NCI-H510A treated with DMSO at 0.1 percent for 48 hours (cell line): ENCODE measurements at places on chromosomes 3 and 15.

- no peak for DNase-seq
These were observed 179.3 kb downstream of the FRMD5 start for GRCh38 chr15:44015545-44016305.

DNA sequence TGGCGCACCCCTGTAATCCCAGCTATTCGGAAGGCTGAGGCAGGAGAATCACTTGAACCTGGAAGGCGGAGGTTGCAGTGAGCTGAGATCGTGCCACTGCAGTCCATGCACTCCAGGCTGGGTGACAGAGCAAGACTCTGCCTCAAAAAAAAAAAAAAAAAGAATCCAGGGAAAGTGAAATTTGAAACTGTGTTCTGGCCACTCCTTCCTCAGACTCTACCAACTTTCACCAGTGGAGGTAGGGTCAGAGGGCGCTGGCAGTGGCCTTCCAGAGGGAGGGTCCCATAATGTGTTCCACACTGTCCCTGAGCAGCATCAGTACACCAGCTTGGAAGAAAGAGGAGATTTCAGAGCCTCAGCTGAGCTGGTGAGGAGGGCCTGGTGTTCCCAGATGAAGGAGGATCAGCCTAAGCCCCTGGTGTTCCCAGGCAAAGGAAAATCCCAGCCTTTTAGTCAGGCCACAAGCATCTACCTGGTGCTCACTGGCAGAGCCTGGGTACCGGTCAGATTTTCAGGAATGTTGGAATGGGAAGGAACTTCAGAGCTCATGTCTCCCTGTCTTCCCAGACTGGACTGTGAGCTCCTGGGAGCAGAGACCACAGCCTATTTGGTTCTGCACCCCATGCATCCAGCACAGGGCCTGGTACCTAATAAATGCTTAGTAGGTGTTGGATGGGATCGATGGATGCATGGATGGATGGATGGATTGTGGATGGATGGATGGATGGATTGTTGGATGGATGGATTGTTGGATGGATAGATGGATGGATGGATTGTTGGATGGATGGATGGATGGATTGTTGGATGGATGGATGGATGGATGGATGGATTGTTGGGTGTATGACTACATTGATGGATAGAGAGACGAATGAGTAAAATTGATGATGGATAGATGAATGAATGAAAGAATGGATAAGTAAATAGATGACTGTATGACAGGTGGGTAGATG is 117.9 kb downstream of the CORO2B start:
- DNase-seq: no peak

DNA sequence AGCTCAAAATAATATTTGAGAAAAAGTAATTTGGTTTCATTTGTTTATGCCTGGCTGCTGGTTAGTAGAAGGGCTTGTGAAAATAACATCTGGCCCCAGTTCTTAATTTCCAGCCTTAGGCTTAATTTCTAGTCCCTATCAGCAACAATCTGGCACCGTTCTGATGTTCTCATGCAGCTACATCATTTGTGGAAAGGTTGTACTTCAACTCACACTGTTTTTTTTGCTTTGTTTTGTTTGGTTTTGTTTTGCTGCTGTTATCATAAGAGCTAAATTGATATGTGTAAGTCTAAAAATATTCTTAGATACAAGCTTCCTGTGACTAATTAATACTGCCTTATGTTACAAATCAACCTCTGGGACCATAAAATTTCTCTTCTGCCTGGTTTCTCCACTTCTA is 8.9 kb downstream of the CPA3 start:
- DNase-seq: no peak

- no peak for DNase-seq
These were observed 2.9 kb upstream of the RBM6 start for GRCh38 chr3:49937090-49937489.

DNA sequence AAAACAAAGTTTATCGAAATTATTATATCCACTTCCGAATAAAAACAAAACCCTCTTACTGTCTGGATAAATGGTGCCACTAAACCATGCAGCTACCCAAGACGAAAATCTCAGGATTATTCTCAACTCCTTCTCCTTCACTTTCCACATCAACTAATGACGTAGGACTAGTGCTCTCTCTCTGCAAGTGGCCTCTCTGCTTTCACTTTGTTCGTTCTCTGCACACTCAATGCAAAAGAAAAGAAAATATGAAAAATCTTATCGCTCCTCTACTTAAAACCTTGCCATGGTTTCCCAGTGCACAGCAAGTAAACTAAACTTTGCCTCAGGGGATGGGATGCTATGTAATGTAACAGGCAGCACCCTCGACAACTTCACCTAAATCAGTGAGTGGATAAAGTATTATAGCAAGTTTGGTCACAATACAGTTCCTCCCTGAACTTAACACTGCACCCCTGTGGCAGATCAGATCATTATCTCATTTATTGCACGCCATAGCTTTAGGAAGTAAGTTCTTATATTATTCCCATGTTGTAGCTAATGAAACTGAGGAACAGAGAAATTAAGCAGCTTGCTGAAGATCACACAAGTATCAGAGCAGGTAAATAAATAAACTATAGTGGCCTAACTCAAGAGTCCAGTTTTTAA is 262.7 kb upstream of the GADL1 start:
- DNase-seq: no peak

DNA sequence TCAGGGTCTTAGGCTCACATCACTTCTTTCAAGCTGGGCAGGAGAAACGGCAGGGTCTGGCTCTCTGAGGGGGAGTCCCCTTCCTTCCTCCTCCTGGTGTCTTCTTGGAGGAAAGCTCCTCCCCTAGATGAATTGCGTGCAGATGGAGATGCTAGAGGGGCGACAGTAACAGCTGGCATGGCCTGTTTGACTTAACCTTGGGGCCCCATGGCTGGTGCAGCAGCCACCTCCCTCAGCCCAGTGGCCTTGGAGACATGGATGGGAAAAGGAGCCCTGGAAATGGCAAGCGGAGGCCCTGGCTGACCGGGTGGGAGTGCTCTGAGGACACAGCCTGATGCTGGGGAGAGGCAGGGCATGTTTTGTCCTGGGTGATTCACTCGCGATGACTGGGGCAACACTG is 20.2 kb downstream of the PAK6 start:
- DNase-seq: no peak

DNA sequence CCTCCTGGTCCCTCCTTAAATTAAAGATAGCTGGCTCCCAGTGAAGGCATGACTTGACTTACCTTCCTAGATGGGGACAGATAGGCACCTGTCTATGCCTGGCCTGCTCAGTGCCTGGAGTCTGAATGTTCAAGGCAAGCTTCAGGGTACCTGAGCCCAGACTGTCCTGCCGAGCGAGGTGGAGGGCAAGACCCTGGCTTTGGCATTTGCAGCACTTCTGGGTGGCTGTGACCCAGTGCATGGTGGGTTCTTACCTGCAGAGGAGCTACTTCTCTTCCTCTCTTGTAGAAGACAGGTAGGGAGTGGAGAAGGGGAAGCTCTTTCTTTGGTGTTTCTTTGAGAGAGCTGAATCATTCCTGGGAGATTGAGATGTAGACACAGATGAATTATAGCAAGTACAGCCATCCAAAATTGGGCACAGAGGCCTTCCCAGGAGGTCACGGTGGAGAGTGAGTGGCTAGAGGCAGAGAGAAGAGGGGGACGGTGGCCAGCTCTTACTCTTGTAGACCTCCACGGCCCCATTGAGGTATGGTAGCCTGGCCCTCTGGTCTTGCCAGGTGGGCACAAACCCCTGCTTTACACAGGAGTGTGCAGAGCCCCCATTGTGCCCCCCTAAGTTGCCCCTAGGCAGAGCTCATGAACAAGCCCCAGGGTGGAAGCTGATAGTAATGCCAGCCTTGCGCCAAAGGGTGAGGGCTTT is 402.5 kb upstream of the TPM1 start:
- no peak for DNase-seq

DNA sequence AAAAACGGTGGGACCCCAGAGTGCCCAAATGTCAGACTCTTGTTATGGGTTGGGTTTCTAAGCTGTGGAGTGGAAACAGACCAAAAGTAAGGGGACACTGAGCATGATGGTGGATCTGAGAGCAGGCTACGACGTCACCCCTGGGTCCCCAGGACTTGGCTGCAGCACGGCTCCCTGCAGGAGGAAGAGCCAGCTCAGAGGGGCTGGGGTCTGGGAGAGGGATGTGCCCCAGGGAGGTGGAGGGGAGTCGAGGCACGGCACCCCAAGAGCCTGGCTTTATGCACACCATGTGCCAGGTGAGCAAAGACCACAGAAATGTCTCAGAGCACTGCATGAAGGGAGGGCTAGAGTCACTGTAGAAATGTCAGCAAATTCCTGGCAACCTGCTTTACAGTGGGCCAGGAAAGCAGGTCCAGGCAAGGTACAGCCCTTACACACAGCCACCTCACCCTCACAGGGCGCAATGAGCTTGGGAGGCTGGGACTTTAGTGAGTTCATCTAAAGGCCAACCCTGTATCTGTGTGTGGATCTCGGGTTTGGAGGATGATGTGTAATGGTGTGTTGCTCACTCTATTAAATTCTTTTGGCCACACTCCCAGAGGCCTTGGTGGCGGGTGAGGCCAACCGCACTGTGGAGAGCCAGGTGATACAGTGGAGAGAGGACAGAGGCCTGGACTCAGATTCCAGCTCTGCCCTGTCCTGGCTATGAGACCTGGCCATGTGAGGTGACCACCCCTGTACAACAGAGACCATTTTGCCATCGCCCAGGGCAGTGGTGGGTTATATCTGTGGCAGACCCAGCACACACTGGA is 14.1 kb downstream of the CTSH start:
- no peak for DNase-seq
